CD4-positive, alpha-beta T cell treated with Interleukin-12 subunit alpha and Interleukin-12 subunit beta, for 1 hour (primary cell): ENCODE measurements at places on chromosomes 13 and 19.

DNA sequence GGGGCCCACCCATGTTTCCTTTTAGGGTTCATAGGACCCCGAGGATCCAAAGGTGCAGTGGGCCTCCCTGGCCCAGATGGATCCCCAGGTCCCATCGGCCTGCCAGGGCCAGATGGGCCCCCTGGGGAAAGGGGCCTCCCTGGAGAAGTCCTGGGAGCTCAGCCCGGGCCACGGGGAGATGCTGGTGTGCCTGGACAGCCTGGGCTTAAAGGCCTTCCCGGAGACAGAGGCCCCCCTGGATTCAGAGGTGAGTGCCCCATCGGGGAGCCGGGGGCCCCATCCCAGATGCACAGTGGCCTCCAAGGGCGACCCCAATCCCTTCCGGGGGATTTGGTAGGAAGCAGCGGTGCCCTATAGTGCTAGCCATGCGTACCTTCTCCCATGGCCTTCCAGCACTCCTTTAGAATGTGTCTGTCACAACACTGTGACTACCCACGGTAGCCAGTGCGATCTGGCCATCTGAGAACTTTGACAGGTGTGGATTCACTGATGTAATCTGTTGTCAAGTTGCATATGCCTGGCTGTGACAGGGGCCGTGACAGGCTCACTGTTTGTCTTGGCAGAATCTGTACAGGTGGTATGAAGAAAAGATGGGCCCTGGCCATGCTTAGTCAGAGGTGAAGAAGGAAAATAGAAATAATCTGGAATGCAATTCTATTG is 88.5 kb downstream of the RAB20 start:
- no peak for DNase-seq

DNA sequence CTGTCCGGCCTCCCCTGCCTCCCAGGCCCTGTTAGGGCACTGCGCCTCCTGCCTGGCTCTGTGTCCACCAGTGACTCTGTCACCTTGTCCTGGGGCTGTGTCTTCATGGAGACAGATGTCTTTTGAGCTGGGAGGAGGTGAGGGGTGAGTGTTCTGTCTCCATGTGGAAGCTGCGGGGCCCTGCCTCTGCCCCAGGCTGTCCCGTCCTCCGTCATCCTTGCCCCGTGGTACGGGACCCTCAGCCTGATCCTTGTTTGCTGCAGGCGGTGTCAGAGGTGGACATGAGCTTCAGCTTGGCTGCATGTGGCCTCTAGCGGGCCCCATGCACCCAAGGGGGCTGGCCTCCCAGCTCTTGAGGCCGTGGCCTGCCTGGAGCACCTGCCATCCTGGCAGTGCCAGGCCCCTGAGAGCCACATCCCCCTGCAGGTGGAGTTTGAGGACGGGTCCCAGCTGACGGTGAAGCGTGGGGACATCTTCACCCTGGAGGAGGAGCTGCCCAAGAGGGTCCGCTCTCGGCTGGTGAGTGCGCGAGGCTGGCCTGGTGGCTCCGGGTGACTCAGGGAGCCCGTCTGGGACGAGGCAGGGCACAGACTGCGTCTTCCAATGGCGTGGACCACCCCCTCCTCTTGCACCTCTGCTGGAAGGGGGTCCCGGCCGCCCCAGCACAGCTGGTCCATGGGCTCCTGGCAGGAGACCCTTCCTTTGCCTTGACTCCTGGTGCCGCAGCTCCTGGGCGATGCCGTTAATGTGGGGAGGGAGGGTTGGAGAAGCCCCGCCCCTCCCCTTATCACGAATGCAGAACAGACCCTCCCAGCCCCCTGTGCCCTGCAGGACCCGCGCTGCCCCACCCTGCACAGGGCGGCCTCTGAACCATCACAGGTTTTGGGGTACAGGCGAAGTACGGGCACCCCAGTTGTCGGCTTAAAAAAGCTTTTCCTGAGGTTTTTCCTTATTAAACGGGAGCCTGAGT is 181.3 kb downstream of the KDM4B start:
- no peak for DNase-seq

DNA sequence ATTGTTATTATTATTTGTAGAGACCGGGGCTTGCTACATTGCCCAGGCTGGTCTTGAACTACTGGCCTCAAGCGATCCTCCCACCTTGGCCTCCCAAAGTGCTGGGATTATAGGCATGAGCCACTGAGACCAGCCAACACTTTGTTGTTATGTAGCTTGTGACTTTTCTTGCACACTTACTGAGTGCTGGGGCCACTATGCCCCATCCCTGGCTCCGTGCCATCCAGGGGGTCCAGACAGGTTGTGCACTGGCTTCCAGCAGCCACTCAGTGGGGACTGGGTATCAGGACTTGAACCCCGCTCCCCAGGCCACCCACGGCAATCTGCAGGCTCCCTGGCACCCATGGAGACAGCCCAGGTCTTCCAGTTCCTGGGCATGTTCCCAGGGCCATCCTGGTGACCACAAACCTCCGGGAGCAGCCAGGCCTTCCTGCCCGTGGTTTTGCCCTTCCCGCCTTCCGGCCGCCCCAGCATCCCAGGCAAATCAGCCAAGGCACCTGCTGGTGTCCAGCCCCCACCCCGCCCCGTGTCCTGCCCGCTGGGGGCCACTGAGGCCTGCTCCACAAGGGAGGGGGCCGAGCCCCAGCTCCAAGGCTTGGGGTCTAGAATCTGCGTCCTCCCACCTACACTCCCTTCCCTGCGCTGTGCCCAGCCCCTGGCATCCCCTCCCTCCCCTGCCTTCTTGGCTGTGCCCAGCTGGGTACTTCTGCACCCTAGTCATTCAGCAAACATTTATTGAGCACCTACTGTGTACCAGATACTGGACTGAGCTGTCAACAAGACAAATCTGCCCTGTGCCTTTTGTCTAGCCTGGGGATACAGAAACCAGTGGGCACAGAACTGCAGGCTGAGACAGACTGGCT is 23.7 kb upstream of the SEMA6B start:
- no peak for DNase-seq

DNA sequence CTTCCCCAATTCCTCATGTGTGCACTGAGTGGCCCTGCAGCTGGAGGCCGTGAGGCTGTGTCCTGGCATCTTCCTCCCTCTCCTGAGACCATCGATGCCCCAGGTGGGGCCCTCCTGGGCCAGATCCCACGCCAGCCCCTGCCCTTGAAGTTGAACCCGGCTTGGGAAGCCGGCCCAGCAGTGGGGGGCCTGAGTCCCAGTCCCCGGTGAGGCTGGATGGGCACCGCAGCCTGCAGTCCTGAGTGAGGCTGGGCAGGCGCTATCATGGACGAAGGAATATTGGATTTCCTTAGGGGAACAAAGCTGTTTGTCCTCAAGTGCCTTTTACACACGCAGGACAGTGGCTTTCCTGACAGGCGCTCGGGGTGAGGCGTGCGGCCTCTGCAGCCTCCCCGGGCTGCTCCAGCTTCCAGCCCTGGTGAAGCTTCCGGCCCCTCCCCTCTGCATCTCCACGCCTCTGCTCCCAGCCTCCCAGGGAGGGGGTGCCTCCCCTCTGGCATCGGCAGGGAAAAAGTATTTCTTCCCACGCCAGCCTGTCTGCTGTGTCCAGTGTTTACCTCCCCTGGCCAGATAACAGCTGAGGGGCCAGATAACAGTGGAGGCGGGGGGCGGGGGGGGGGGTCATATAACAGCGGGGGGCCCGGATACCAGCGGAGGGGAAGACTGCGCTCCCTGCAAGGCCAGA is 159.5 kb downstream of the KDM4B start:
- no peak for DNase-seq

DNA sequence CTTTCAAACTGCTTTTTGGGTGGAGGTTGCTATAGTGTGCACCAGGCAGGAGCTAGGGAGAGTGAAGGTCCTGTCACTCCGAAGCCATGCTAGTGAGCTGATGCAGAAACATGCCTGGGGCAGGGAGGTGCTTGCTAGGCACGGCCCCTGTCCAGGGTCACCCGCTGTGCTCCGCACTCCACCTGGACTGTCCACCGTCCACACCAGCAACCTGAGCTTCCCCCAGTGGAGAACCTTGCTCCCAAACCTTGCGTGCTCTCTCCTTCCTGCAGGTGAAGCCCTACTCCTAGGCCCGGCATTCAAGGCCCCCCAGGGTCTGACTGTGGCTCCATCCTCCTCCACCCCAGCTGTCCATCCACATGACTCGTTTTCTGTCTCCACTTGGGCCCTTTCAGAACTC is 12.3 kb downstream of the SLC15A1 start:
- DNase-seq, result no peak

GRCh38 chr19:19140476-19140875 is 2.2 kb upstream of the TMEM161A start:
- DNase-seq, result no peak

DNA sequence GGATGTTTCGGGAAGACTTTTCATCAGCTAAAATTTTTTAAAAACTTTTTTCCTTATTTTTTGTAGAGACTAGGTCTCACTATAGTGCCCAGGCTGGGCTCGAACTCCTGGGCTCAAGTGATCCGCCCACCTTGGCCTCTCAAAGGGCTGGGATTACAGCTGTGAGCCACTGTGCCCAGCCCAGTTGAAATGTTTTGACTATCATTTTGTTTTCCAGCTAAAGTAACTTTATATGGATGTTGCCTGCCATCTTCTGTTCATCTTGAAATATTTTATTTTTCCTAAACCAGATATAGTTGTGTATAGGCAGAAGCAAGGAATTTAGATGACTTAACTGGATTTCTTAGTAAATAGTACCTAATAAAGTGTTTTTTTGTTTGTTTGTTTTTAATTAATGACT is 7.0 kb downstream of the CAB39L start:
- no peak for DNase-seq

GRCh38 chr19:58510084-58510862 is 1.5 kb downstream of the SLC27A5 start:
- no peak for DNase-seq

DNA sequence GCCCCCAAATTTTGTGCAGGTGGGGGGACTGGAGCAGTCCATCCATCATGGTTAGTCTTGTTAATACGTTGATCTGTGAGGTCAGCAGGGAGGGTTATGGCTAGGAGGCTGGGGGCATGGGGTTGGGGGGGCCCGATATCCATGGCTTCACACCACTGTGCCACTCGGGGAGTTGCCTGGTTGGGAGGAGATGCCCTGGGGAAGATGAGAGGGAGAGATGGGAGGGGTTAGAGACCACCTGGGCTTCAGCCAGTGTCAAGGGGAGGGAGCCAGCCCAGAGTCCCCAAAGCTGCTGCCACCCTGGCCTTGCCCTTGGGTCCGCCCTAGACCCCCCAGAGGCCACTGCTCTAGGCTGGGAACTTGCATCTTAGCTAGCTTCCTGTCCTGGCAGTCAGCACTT is 1.8 kb upstream of the DMPK start:
- DNase-seq, result no peak

DNA sequence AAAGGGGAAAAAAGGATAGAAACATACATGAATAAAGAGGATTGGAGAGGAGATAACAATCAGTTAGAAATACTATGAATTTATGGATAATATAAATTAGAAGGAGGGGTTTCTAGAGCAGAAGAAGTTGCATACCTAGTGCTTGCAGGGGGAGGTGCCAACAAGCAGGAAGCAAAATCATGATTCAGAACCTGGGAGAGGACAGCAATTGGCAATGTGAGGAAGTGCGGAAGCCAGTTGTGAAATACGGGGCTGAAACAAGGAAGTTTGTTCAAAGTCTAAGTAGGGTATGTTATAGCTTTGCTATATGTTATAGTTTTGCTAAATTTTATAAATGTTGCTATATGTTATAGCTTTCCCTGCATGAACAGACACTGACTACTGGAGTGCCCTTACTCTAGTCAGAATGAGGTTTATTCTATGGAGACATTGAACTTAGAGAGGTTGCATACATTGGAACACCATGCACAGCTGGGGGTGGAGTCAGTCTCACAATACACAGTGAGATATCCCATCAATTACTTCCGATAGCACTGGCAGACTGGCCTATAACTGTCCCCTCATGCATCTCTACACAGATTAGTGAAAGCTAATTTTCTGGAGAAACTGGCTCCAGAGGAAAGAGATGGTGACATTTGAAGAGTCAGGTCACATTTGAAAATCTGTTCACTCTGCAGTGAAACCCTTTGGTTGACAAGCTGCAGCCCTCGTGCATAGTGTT is 92.1 kb downstream of the GPC6 start:
- no peak for DNase-seq

- no peak for DNase-seq
Observed at GRCh38 chr13:106700439-106700838, 132.5 kb upstream of the ARGLU1 start.

GRCh38 chr19:31436121-31436776 is 87.0 kb upstream of the TSHZ3 start:
- no peak for DNase-seq

GRCh38 chr13:99357941-99358340 is 50.7 kb upstream of the GPR183 start:
- DNase-seq, result peak; percentile 49

GRCh38 chr19:4929186-4929585 is 19.9 kb downstream of the UHRF1 start:
- DNase-seq, result no peak

- peak; percentile 80 for DNase-seq
Observed at GRCh38 chr19:57406516-57407123, 4.3 kb upstream of the ZNF17 start.

- peak; percentile 17 for DNase-seq
Observed at GRCh38 chr19:54882758-54883157, 8.7 kb downstream of the FCAR start.

DNA sequence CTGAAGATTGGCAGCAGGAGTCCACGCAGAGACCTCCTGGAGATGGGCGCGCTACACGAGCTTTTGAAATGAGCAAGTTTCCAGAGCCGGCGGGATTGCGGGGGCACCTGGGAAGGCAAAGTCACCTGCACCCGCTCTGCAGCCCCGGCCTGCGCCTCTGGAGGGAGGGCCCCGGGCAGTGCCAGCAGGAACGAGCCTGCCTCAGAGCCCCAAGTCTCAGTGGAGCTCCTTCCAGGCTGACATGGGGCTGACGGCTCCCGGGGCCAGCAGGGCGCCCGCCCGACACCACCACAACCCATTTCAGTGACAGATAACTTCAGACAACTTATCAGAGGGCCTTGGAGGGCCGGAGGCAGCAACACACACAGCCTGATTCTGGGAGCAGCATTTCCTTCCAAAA is 45.0 kb downstream of the RASA3 start:
- no peak for DNase-seq

DNA sequence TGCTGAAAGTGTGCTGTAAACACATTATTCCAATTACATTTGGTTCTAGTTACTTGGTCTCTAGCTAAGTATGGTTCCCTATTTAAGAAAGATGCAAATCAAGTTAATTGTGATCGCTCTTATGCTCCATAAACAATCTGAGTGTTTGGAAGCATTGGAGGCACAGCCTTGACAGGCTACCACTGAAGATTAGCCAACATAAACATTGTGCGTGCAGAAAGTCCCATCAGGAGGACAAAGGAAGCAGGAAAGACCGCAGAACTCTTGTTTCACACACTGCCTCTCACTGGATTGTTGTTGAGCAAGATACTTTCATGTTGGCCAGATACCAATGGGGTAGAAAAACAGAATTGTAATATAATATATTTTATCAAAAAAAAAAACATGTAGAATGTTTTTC is 814.4 kb downstream of the EFNB2 start:
- DNase-seq, result no peak
